ENCODE measurements at places on chromosomes 5 and 9.

DNA sequence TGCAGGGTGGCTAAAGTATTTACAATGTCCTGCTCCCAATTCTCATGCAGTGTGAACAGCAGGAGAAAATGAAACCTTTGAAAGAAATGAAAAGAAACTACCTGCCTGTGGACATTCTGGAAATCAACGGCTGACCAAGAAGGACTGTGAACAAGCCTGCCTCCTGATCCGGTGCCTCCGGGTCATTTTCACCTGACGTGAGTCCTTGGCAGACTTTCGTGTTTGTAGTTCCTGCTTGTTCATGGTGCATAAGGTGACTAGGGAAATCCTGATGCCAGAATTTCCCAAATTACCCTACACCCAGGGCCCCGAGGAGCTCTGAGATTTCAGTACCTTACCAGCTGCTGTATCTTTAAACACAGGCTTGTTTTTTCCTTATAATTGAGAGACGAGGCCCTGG is 317.5 kb downstream of the TLE1 start:
- DNase-seq, result no peak

DNA sequence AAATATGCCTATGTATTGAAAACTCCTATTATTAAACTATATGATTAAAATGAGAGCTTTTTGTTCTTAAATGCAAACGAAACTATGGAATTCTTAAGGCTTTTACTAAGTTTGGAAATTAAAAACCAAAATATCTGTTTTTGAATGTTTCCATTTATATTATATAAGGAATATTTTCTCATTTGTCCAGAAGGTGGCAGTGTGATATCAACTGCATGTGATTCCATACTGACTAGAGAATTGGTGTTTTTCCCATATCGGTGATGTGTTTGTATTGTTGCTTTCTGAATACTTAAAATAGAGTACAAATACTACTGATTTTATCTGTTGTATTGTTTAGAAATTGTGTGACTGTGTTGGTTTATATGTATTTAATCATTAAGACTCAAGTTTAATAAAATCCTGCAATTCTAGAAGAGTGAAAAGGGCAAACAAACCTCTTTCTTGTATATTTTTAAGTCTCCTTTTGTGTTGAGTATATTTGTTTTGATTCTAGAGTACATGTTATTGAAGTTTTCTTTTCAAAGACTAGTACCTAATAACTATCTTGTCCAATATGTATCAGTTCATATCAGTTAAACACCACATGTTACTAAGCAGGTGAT is 320.8 kb downstream of the CCDC171 start:
- DNase-seq, result no peak

DNA sequence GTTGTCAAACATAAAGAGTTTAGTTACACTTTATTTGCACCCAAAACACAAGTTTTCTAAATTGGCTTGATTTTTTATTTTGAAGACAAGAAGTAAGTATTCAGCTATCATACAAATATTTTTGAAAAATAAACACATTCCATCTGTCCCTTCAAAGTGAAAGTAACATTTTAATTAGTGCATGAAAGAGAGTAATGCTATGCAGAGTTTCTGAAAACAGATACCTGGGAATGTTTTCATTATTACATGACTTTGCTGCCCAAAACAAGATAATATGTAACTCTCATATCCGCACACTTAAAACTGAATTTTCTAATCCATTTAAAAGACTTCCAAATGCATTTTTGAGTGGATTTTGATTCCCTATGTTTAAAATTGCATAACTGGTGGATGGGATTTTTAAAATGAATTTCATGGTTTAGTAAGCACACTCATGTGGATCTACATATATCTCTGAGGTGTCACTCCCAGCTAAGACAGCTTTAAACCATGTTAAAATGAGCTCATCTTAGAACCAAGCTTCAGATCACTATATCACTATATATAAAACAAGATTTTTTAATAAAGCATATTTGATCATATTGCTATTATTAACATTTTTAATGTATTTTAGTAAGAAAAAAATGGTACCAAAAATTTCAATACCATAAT is 127.5 kb downstream of the ATPSCKMT start:
- no peak for DNase-seq

- no peak for DNase-seq
Measured at GRCh38 chr5:85823462-85824426, 794.0 kb upstream of the COX7C start.

DNA sequence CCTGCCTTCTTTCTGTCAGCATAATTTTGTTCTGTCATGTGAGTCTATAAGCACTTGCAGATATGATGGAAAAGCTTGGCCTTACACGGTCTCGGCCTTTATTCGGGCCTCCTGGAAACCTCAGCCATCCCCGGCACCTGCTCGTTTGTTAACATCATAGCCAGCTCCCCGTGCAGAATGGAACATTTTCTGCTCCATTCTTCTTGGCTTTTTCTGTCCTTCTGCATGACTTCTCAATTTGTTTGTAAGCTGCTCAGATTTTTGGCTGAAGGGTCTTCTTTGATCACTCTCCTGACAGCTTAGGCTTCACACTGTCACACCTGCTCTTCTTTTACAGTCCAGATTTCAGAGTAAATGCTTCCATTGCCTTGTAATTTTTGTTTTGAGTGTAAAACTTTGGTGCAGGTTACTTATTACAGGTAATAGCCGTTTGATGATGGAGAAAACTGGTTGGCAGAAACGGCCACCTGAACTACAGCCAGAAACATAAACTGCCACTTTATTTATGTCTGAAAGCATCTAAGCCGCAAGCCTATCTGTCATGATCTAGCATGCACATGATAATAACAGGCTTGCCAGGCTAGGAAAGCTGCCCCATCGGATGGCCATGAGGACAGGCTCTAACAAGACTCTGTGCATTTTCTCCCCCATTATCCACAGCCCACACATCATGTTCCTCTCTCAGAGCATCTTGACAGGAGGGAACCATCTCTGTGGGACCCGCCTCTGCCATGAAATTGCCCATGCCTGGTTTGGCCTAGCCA is 197.0 kb downstream of the AOPEP start:
- DNase-seq, result no peak

DNA sequence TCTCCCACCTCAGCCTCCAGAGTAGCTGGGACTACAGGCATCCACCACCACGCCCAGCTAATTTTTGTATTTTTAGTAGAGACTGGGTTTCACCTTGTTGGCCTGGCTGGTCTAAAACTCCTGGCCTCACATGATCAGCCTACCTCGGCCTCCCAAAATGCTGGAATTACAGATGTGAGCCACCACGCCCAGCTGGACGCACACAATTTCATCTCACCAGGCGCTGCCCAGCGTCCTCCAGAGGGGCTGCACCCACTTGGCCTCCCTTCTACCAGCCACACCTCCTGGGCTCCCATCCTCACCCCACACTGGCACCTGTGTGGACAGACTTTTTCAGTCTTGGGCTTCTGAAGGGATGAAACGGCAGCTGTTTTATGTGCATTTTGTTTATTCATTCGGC is 3.8 kb upstream of the EXOC3 start:
- DNase-seq, result no peak

DNA sequence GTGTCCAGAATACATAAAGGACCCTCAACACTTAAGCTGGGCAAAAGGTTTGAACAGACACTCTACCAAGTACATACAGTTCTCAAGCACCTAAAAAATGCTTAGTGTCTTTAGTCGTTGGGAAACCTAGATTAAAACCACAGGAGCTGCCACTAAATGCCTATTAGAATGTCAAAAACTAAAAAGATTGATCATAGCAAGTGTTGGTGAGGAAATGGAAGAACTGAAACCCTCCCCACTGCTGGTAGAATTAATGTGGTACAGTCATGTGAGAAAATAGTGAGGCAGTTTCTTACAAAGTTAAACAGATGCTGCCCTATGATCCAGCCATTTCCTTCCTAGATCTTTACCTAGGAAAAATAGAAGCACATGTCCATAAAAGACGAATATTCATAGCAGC is 40.6 kb downstream of the SFXN1 start:
- DNase-seq, result no peak

DNA sequence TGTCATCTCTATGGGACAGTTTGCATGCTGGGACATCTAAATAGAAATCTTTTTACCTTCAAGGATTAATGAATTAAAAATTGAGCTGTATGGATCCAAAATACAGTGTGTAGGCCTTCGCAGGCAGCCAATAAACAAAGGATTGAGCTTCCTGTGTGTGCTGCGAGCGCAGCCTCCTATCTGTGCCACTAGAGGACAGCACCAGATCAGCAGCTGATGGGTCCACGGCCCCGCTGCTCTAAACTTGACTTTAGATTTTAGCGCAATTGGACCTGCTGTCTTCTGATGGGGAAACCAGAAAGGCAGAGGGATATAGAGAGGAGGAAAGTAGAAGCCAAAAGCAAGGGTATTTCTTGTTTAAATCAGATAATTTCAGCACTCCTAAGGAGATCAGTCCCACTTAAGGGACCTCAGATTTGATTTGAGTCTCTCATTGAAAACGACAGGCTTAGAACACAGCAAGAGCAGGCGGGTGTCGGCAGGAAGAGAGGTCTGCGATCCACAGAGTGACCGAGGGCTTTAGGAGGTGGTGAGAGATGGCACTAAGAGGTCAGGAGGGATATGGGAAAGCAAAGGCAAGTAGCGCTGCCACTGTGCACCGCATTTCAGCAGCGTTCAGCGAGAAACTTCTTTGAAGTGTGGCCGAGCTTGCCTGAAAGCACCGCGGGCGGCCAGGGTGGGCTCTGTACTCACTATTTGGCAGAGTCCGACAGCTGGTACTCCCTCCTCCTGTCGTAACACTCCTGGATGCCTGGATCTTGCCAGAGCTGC is 214.3 kb downstream of the GNA14 start:
- DNase-seq, result peak; percentile 36

DNA sequence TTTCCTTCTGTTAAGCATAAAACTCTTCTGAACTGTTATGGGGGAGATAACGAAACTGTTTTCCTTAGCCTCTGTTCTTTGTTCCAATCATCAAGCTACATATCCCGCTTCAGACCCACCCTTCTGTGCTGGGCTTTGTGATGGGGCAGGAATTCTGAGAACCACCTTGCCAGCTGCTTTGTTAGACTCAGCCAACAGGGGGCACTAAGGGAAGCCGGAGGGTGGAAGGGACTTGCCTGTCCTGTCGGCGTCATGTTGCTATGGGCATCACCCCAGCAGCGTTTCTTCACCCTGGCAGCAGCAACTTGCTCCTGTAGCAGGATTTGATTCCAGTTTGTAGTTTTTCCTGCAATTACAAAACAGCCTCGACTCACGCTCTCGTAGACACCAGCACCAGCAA is 169.1 kb downstream of the CAAP1 start:
- DNase-seq, result no peak

GRCh38 chr9:11928871-11929321 is 764.3 kb upstream of the TYRP1 start:
- no peak for DNase-seq

DNA sequence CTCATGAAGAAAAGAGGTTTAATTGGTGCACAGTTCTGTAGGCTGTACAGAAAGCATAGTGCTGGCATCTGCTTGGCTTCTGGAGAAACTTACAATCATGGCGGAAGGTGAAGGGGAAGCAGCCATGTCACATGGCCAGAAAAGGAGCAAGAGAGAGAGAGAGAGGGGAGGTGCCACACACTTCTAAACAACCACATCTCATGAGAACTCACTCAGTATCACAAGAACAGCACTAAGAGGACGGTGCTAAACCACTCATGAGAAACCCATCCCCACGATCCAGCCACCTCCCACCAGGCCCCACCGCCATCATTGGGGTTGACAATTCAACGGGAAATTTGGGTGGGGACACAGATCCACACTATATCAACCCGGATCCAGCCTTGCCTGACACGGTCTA is 28.8 kb upstream of the IER5L start:
- DNase-seq, result peak; percentile 10

DNA sequence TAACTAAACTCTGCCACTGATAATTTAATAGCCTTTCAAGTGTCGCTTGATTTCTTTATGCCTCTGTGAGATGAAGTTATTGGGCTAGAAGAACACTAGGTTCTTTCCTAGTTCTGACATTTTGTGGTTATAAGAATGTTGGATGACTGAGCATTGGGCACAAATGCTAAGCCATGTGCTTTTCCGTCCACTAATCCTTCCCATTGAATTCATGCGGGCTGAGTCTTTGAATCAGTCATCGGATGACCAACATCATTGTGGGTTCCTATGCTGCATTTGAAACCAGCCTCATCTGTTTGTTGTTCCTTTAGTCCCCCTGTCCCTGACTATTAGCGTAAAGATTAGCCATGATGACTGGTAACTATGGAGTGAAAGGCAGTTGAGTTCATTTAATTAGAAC is 58.5 kb downstream of the ALDH1A1 start:
- DNase-seq, result no peak

DNA sequence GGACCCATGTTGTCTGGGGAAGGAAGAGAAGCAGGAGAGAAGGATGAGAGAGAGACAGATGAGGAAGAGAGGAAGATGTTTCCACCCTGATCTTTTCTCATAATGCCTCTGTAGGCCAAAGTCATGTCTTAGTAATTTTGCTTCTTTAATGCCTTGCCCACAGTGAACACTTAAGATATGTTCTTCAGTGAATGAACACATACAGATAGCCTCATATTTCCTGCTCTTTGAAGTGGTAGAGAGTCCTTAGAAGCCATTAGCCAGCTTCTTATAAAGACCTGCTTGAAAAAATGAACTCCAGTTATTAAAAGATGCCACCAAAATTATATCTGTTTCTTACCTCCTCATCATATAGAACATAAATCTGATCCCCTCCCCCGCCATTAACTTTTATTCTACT is 244.4 kb downstream of the CD180 start:
- no peak for DNase-seq

DNA sequence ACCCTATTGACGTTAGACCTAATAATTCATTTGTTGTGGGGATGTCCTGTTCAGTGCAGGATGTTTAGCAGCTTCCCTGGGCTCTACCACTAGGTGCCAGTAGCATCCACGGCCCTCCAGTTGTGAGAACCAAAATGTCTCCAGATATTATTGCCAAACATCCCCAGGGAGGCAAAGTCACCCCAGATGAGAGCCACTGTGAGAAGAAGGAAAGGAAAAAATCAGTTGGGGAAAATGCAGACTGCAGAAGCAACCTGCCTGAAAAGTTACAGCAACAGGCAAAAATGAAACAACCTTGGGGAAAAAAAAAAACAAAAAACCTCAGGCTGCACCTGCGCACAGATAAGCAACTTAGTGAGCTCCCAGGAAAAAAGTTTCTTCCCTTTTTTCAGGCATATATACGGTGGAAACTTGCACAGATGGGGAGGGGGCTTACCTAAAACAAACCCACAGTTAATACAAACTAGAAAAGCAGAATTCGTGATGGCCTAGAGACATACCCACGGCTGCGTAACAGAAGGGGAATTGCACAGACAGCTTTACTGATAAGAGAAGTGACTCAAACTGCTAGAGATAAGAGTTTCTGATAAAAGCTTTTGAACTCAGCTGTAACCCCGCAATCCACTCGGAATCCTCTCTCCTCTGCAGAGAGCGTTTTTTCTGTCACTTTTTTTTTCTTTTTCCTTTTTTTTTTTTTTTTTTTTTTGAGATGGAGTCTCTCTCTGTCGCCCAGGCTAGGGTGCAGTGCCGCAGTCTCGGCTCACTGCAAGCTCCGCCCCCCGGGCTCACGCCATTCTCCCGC is 29.8 kb upstream of the FBP1 start:
- peak; percentile 40 for DNase-seq

DNA sequence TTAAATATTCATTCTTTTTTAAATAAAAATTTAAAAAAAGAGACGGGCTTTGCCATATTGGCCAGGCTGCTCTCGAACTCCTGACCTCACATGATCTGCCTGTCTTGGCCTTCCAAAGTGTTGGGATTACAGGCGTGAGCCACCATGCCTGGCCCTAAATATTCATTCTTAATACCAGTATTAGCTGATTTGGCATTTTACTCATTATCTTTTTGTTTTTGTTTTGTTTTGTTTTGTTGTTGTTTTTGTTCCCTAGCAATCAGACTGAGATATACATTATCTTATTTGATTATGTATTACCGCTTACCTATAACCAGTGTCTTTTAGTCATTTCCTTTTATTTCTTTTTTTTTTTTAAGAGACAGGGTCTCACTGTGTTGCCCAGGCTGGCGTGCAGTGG is 37.9 kb downstream of the RNF44 start:
- no peak for DNase-seq
